Activated CD4-positive, CD25-positive, alpha-beta regulatory T cell treated with anti-CD3 and anti-CD28 coated beads, Interleukin-2, amount 50 U/mL, for 24 hours (primary cell): ENCODE measurements at places on chromosomes 11 and 22.

DNA sequence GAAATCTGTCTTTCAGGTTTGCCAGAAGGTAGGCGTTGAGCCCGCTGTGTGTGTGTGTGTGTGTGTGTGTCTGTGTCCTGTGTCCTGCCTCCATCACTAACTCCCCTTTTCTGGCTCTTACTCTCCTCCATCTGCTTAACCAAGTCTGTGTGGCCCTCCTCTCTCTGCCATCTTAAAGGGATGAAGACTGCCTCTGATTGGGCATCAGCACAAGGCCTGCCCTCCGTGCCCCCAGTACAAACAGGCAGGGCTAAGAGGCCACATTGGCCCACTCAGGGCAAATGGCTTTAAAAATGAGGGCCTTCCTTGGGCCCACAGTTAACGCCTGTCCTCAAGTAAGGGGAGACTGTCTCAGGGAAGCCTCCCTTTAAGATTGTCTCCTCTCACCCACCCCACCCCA lies 10.9 kb downstream of the RCOR2 start:
- ATAC-seq, result no peak

- ATAC-seq, result no peak
Observed at GRCh38 chr11:95716266-95716665, 73.3 kb downstream of the FAM76B start.

GRCh38 chr11:116925050-116925449 lies 87.6 kb upstream of the APOA1 start:
- no peak for ATAC-seq

DNA sequence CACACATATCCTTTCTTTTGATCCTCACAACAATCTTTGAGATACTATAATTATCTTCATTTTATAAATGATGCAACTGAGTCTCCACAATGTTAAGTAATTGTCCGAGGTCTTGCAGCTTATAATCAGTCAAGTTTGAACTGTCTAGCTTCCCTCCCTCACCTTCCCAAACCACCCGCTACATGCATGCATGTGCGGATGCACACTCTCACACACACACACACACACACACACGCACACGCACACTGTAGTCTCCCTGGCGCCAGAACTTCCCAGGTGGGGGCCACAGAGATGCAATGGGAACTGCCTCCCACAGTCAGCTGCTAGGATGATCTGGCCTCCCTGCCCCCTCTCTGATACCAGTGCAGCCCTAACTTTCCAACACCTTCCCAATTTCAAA lies 501.3 kb downstream of the BUD13 start:
- no peak for ATAC-seq

DNA sequence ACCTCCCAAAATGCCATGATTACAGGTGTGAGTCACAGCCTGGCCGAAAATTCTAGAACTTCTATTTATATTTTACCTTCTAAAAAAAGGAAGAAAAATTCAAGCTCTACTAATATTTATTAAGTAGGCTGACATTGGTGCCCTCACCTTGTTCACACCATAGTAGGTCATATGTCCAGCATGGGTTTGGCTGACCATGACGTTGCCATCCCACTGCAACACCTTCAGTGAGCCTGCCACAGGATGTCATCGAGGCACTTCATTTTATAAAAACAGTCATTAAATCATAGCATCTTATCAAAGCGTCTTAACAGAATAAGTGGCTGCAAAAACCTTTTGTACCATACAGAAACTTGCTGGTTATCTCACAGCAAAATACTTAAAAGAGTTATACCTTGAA lies 58.3 kb downstream of the LRRC32 start:
- ATAC-seq, result no peak

- ATAC-seq, result no peak
Observed at GRCh38 chr11:126082251-126083109, 19.8 kb upstream of the CDON start.

- ATAC-seq, result no peak
Observed at GRCh38 chr22:19688301-19689290, 25.7 kb upstream of the SEPTIN5 start.

GRCh38 chr11:106473089-106473722 lies 395.7 kb downstream of the AASDHPPT start:
- ATAC-seq, result no peak

DNA sequence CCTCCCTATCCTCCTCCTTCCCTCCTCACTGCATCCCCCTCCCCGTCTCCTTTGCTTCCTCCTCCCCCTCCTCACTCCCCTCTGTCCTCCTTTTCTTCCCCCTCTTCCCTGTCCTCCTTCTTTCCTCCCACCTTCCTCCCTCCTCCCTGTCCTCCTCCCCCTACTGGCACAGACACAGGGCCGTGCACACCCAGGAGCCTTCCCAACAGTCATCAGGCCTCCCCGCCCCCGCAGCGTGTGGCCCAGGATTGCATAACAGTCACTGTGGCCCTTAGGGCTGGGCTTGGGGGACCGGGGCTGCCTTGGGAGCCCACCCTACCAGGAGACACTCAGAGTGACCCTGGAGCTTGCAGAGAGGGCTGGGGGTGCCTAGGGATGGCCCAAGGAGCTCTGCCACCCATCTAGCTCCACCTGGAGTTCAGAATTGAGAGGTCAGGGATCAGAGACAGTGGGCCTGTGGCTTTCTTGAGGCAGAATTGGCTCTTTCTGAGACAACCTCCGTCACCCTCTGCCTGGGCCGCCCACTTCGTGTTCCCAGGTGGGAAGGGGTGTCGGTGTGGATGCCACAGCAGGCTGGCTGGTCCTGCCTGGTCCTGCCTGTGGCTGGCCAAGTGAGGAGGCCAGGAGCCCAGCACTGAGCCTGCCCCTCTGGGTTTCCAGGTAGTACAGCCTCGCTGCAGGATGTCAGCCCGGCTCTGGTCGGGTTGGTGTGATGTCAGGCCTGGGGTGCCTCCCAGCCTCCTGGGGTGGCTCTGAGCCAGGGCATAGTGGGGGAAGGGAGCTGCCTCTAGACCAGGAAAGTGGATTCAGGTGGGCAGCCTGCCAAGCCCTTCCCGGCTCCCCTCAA lies 1.6 kb downstream of the SPI1 start:
- no peak for ATAC-seq

DNA sequence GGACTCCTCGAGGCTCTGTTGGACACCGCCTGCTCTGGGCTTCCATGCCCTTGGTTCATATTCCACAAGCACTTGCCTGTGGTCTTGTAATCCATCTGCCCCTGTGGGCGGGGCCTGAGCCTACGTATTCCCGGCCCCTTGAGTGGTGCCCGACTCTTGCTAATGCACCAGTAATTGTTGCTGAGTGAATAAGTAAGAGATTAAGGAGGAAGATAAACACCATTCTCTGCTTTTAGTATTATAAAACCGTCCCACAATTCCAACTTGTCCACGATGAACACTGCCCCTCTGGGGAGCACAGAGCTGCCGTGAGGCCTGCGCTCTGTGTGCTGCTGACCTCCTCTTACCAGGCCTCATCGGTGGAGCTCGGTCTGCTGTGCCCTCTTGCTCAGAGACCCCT lies 50.3 kb downstream of the MICAL2 start:
- no peak for ATAC-seq

- ATAC-seq, result no peak
Observed at GRCh38 chr11:125494974-125495725, 915 bp downstream of the FEZ1 start.

- ATAC-seq, result no peak
Observed at GRCh38 chr11:69986440-69986787, 91.7 kb upstream of the ANO1 start.

GRCh38 chr22:17980015-17980590 lies 44.3 kb downstream of the MICAL3 start:
- ATAC-seq, result no peak

GRCh38 chr22:26777156-26777801 lies 119.9 kb downstream of the MIAT start:
- no peak for ATAC-seq

DNA sequence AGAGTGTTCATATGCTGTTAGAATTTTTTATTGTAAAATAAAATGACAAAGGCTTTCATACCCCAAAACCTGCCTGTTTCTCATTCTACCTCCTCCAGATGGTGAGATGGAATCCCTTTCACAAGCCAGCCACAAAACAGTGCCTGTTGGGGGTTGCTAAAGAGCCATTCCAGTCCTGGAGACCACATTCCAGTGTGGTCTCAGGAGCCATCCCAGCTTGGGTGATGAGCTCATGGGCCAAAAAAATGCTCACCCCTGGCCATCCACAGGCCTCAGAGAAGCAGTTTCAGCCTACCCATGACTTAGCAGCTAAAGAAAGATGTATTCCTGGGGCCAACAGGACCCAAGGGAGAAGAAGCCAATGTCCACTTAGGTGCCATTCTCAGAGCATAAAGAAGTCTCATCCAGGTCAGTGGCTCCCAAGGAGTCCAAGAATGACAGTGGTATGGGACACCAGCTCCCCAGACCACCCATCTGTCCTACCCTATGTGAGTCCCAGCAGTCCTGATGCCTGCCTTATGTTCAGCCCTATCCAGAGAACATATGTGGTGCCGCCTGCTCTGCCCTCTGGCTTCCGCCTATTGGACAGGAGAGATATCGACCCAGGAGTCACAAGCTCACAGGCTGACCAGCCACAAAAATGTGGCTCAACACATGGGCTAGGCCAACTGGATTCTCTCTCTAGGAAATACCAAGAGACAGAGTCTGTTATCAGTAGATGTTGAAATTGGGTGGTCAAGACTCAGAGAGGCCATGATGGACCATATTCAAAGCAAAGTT lies 26.4 kb downstream of the C11orf91 start:
- no peak for ATAC-seq

- no peak for ATAC-seq
Observed at GRCh38 chr11:645536-645935, 8.5 kb downstream of the DRD4 start.

DNA sequence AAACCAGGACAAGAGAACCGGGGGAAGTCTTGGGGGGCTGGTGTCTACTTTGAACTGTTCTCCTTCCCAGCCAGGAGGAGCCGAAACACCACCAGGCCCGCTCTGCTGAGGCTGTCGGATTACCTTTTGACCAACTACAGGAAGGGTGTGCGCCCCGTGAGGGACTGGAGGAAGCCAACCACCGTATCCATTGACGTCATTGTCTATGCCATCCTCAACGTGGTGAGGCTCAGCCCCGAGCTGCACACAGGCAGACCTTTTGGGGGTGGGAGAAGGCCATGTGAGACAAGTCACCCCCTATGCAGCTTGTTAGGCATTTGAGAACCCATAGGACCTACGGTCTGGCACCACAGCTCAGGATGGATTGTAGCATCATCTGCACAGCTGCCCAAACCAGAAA lies 2.8 kb downstream of the HTR3A start:
- no peak for ATAC-seq

DNA sequence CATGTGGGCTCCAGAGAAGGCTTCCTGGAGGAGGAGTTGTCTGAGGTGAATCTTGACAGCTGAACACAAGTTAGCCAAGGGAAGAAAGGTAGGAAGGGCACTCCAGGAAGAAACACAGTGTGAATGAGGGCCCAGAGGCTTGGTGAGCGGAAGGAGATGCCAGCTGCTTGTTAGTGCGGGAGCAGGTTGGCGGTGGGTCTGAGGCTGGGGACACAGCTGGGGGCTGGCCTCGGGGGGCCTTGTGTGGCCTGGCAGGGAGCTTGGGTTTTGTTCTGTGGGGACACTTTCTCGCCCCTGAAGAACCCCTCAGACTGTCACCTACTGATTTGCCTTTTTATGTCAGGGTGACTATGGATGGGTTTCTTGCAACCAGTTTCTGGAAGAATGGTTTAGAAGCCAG lies 160.0 kb downstream of the ST3GAL4 start:
- no peak for ATAC-seq

GRCh38 chr22:37020192-37020479 lies 594 bp downstream of the MPST start:
- ATAC-seq, result peak; percentile 9

GRCh38 chr11:28566339-28567089 lies 458.3 kb downstream of the METTL15 start:
- ATAC-seq, result no peak

DNA sequence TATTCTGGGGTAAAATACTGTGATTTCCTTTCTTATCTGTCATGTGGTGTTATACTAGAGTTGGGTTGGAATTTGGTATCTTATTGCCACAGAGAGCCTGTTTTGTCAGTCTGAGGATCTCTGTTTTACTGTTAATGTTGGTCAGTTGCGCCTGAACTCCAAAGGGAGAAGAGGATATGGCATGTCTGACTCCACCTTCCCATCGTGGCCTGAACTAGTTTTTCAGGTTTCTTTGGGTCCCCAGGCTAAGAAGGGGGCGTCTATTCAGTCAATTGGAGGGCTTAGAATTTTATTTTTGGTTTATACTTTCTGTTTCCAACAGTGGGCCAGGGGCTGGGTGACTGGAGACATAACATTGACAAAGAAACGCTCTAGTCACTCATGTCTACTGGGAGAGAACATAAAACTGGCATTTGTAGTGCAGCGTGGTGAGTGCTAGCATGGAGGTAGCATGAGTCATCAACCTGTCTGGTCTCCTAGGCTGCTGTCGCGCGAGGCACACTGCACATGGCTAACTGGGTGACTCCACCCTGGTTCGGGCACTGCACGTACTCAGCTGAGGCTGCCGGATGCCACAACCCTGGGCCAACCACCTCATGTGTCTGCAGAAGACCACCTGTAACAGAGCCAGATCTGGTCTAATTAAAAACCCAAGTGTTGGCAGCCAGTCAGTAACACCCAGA lies 120.1 kb upstream of the OR9Q1 start:
- ATAC-seq, result peak; percentile 58

- no peak for ATAC-seq
Observed at GRCh38 chr11:33321422-33321821, 64.2 kb downstream of the HIPK3 start.

DNA sequence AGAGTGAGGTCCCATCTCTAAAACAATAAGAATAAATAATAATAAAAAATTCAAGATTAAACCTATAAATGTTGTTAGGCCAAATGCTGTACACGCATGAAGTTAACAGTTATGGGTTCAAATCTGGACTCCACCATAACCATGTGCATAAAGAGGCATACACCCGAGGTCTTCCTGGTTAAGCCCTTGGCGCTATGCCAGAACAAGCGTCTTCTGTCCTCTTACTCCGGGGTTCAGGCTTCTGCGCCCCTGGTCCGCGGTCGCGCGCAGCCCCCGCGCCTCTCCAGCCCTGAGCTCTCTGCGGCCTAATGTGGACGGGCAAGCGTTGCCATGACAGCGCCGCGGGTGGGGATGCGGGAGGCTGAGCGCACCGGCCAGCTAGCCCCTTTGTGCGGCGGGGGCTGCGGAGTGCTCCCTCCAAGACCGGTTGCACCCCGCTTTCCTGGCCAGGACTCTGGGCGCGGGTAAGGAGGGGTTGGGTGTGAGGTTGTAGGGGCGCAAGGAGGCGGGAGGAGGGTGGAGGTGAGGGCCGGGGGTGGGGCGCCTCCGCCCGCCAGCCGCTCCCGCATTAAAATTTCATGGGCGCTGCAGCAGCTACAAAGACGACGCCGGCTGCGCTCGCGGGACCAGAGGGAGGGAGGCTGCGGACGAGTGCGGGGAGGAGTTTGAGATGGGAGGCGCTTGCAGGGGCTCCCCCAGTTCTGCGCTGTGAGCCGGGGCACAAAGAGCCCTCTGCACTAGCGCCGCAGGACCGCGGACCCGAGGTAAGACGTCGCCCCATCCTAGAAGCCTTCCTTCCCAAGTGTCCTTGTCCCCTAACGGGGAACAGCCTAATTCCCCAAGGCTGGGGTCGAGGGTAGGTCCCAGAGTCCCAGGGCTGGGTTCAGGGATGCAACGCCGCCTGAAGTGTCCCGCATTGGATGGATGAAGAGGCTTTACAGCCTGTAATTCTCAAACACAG lies at the start of gene MIAT:
TSS of gene MIAT (plus strand) at position 698 of the 961 bp plus-strand sequence.
- peak; percentile 73 for ATAC-seq

- ATAC-seq, result no peak
Observed at GRCh38 chr22:49034836-49035817, 792.5 kb downstream of the BRD1 start.

GRCh38 chr22:38315823-38316363 lies 1.3 kb downstream of the CSNK1E start:
- no peak for ATAC-seq
